Fibroblast of skin of right quadriceps (primary cell): ENCODE measurements at places on chromosomes 12 and 14.

- no peak for DNase-seq
These were observed 5.5 kb downstream of the AMN start for GRCh38 chr14:102927878-102928411.

DNA sequence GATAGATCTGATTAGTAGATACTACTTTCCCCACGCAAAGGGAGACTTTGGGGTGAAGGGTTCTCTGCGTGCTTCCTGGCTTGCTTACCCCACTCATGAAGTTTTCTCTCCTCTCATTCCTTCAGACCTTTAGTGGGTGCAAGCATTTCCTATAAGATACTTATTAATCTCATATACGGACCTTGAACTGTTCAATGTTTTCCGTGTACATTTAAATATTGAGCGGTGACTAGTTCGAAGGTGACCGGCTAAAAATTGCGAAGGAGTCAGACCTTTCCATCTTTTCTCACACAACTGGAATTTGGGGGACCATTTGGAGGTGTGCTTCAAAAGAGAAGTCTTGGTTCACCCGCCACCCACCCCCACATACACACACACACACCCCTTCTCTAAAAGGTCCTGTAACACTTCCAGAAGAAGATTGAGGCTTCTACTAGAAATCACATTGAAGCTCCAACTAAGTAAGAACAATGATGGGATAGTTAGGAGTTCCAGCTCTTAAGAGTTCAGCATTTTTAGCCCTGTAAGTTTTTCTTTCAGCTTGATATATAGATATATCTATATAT, 6.1 kb upstream of the FOXG1 start:
- no peak for DNase-seq

GRCh38 chr14:89241257-89241656, 175.8 kb downstream of the FOXN3 start:
- DNase-seq: no peak

GRCh38 chr14:82999802-83000201, 1466.1 kb upstream of the SEL1L start:
- peak; percentile 7 for DNase-seq

DNA sequence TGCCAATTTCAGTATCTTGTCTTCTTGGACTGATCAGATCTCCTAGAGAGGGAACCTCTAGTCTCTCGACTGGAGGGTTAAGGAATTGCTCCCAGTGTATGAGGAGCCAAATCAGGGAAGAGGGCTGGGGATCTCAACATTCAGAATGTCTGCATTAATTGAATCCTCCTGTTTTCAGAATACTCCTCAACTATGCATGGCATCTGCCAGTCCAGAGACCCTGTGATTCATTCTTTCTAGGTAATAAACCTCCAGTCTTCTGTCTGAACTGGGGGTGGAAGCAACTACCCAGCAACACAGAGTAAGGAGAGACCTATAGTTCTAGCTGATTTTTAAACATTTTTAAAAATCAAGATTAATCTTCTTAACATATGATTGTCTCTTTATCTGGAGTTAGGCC, 92.7 kb downstream of the AKAP6 start:
- DNase-seq: peak; percentile 58

GRCh38 chr14:98175436-98175835, 1096.6 kb downstream of the BCL11B start:
- DNase-seq: no peak

DNA sequence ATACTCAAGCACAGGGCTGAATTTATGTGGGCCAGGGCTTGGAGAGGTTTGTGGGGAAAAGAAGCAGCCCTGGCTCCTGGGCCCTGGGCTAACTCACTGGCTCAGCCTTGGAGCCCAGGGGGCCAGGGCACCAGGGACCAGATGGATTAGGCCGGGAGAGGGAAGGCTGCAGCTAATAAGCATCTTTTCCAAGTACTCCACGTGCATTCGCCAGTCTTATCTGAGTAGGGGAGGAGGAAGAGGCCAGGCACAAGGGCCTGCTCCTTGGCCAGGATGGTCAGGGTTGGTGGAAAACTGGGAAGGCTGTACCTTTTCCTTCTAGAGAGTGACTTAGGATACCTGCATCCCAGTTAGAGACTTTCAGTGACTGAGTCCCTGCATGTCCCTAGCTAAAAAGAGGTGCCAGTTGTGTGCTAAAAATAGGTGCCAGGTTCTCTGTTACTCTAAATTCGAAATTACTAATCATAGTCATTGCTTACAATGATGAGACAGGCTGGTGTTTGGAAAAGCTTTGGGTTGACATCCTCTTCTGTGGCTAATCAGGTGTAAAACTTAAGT, 1.3 kb downstream of the GLRX5 start:
- DNase-seq: no peak

DNA sequence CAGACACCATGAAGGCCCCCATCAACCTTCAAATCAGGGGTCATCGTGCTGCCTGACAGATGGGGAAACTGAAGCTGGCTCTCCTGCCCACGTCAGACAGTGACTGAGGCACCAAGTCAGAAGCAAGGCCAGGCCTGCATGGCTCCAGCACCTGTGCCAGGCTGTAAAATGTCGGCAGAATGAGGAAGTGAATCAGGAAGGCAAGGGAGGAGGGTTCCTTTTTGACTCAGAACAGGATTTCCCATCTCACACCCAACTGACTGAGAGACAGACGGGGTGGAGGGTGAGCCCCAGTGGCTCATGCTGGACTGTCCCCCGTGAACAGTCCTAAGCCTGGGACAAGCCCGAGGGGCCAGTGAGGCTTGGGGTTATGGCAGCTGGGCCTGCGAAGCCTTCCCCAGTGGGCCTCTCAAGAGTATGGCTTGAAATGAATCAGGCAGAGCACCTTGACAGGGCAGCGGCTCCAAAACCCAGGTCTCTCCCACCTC, 20.9 kb downstream of the SYNE3 start:
- no peak for DNase-seq

DNA sequence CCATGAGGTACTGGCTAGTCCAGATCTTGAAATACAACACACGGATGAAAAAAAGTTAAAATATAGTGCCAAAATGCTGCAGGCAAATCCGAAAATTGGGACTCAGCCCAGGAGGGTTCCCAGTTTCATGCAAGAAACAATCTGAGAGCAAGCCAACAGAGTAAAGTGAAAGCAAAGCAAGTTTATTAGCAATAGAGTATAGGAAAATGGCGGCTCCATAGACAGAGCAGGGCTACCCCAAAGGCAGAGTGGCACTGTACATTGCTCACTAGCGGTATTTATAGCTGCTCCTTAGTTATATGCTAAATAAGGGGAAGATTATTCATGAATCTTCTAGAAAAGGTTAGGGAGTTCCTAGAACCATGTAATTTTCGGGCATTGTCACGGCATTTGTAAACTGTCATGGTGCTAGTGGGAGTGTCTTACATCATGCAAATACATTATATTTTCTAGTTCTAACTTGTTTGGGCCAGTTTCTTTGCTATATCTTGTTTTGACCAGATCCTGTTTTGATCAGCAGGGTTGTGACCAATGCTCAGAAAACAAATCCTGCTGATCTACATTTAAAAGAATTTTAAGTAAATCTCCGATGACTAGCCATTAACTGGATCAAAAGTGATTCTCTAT, 29.1 kb downstream of the RECQL start:
- DNase-seq: no peak

- no peak for DNase-seq
These were observed 90.9 kb downstream of the DIP2B start for GRCh38 chr12:50595667-50596066.

GRCh38 chr12:22459838-22460490, 84.4 kb downstream of the C2CD5 start:
- DNase-seq: peak; percentile 42

DNA sequence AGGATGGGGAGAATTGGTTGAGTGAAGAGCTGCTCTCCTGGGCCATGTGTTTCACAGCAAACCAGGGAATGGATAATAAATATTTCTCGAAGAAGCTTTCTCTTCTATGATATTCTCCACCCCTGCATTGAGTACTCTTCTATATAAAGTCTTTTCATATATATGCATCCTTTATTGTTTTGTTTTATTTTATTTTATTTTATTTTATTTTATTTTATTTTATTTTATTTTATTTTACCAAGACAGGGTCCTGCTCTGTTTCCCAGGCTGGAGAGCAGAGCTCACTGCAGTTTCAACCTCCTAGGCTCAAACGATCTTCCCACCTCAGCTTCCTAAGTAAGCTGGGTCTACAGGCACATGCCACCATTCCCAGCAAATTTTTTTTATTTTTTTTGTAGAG, 85.8 kb downstream of the SCN8A start:
- no peak for DNase-seq

GRCh38 chr12:113673458-113674238, 202.0 kb upstream of the LHX5 start:
- DNase-seq: no peak

DNA sequence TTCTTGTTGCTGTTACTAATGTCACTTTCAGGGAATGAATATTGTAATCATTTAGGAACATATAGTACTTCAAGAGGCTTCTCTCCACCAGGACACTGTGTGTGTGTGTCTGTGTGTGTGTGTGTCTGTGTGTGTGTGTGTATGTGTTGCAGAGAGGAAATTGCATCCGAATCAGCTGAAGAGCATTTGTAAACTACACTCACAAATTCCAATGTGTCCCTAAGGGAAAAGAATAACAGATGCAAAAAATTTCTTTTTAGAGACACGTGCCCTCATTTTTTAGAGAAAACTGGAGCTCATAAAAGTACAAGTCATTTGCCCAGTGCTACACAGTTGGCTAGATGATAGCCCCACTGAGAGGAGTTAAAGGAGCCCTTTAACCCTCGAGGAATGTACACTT, 168.8 kb downstream of the ANO4 start:
- peak; percentile 12 for DNase-seq

GRCh38 chr14:69692594-69692993, 74.3 kb upstream of the SRSF5 start:
- DNase-seq: no peak

- peak; percentile 90 for DNase-seq
These were observed at the start of gene KITLG for GRCh38 chr12:88580051-88580871. Gene KITLG (minus strand): TSS chr12:88580471. CDS start chr12:88580278, 193 bp downstream.

- peak; percentile 91 for DNase-seq
These were observed 24.5 kb downstream of the SSH1 start for GRCh38 chr12:108832730-108833354.

GRCh38 chr12:32365473-32366064, 33.8 kb upstream of the FGD4 start:
- peak; percentile 73 for DNase-seq

DNA sequence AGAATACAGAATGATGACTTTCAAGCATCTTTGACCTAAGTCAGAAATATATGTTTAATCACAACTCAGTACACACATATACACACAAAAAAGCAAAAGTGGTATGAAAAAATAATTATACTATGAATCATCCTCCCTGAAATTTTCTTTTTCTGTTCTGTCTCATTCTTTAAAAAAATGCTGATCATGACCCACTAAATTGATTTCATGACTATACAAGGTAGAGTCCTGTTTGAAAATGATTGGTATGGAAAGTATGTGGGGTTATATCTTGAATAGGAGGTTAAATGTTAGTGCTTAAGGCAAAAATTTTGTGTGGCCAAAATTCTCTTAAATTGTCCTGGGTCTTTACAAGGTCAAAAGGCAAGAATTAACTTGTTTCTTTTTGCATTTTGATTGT, 80.4 kb downstream of the SUDS3 start:
- peak; percentile 3 for DNase-seq

- DNase-seq: no peak
These were observed 196.4 kb downstream of the RGS6 start for GRCh38 chr14:72128629-72129028.

DNA sequence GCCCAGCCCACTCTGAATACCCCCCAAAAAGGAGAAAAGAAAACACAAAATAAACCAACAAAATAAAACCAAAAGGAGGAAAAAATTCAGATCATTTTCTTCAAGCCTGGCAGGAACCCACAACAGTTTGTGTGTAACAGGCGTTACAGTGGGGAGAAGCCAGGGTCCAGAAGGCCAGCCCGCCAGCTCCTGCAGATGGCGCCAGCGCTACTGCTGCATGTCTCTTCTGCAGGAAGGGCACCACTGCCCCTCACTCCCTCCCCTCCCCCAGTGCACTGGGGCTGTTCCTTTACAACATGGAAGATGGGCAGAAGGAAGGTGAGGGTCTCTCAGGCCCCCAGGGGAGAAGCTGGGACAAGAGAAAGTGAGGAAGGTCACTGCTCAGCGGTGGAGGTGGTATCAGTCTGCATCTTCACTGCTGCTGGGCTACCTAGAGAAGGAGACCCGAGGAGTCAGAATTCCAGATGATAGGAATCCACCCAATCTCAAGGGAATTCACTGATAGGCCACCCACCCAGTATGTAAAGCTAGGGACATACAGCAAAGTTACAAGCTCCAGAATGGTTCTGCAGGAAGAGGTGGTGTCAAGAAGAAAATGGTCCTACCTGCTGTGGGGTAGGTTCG, 2.3 kb upstream of the NOP2 start:
- no peak for DNase-seq

GRCh38 chr12:50642035-50642451, 121.9 kb upstream of the ATF1 start:
- DNase-seq: peak; percentile 48

GRCh38 chr12:106519607-106520021, 63.2 kb upstream of the RFX4 start:
- peak; percentile 84 for DNase-seq
